Dermis blood vessel endothelial cell (primary cell): ENCODE measurements at places on chromosomes 3 and 15. TPM values are rescaled to one million over a fixed set of nuclear protein-coding genes. Genes with fewer than 3 reads are reported as not detected.

The PLSCR5 gene
- total RNA-seq: not detected in 2 replicates

The ITIH1 gene
- not detected in 2 replicates for total RNA-seq

The CMC1 gene
- 3.4 and 3.5 TPM in 2 replicates for total RNA-seq

The RTP4 gene
- total RNA-seq: 1.7 and 3.1 TPM in 2 replicates

The TM4SF4 gene
- not detected in 2 replicates for total RNA-seq

GRCh38 chr3:149738876-149739275 is 13.4 kb downstream of the COMMD2 start:
- no peak for DNase-seq

GRCh38 chr3:45558431-45558830 is 36.1 kb upstream of the LIMD1 start:
- DNase-seq: no peak

DNA sequence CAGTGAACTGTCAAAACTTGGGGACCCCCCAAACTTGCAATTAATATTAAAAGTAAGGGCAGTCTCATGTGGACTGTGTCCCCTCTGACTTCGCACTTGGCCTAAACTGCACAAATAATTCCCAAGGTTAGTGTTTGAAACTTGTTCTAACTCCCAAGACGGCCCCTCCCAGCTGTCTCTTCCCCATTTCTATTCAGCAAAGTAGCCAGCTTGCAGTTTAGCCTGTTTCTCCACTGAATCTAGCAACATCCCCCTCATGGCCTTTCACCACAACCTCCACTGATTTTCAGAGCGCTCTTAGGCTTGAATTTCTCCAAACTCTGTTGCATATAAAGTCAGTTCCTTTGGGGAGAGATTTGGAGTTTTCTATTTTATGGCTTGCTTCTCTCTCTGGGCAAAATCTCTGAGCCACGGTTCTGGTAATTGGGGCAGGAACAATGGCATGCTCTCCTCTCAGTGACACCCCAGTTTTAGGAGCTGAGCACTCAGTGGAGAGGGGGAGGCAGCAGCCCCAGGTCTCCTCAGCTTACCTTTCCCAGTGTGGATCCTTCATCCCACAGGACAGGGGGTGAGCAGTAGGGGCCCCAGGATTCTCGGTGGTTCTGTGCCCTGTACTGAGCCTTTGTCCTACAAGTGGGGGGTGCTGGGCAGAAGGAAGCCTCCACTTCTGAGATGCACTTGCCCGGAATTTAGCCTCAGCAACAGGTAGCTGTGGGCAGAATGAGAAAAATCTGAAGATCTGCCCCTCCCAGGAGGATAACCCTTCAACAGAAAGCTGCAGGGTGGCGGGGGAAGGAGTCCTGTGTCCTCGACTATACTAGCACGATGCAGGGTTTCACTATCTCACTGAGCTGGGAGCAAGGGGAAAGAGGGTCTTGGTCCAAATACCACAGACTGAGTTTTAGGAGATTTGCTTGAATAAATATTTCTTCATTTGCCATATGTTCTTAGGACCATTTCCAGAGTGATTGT is 39.3 kb upstream of the GATA2 start:
- DNase-seq: no peak

- DNase-seq: no peak
Measured at GRCh38 chr3:52195291-52195597, 2.7 kb upstream of the ALAS1 start.
